ENCODE measurements at places on chromosomes 2 and 18. TPM values are rescaled to one million over a fixed set of nuclear protein-coding genes. Genes with fewer than 3 reads are reported as not detected.

Gene PCARE
- total RNA-seq = 0.53 TPM

Gene HYCC2
- 35.0 TPM for total RNA-seq

Gene CCDC148
- total RNA-seq = 2.9 TPM

Gene WDFY1
- total RNA-seq = 48.6 TPM

DNA sequence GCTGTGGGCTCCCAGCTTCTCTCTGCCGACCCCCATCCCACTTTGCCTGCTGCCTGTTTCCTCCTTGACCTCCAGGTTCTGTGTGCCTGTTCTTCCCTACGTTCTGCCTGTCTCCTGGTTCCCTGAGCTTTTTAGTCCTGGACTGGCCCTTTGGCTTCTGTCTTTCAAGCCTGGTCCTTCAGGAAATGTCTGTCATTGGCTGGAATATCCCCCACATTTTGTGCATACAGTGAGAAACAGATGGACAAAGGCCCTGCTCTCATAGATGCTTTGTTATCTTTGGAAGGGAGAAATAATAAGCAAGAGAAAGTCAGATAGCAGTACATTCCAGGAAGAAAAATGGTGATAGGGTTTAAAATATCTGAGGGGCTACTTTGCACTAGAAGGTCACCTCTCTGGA is 5.7 kb downstream of the MGAT5 start:
- no peak for DNase-seq

GRCh38 chr2:85251070-85251616 is 76.6 kb downstream of the TGOLN2 start:
- no peak for DNase-seq

DNA sequence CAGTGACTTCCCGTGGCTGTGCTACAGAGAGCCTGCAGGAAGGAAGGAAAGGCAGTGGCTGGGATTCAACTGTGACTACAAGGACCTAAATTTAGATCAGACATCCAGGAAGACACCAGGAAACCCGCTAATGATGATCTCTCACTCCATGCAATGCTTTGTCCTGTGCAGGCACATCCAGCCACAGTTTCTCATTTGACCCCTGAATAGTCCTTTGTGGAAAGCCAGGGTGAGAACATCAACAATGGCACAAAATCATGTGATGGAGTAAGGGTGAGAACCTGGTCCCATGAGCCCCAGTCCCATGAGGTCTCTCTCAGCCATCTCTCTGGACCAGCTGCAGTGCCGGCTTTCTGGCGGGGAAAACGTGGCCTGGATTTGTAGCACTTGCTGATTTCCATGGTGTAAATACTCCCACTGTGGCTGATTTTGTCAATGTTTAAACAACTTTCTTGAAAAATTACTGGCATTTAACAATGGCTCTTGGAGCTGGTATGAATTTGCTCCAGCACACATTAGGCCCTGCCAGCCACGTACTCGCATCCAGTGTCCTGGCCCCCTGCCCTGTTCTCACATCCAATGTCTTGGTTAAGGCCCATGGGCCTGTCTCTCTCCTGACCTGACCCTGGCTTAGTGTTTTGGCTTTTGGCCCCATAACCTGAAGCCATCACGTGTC is 159.0 kb upstream of the HAAO start:
- DNase-seq = no peak

DNA sequence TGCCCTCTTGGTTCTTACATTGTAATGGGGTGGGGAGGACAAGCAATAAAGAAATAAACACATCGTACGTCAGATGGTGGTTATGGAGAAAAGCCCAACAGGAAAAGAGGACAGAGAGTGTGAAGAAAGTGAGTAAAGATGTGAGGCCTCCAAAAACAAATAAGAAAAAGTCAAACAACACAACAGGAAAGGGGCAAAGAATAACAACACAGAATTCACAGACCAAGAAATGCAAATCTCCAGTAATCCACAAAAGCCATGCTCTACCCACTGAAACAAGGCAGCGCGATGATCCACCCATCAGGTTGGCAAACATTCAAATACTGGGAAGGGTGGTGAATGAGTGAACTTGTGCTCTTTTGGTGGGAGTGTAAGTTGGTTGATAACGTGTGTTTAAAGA is 16.7 kb upstream of the DUSP2 start:
- DNase-seq = no peak

GRCh38 chr2:100009743-100010142 is 132.6 kb downstream of the AFF3 start:
- no peak for DNase-seq

DNA sequence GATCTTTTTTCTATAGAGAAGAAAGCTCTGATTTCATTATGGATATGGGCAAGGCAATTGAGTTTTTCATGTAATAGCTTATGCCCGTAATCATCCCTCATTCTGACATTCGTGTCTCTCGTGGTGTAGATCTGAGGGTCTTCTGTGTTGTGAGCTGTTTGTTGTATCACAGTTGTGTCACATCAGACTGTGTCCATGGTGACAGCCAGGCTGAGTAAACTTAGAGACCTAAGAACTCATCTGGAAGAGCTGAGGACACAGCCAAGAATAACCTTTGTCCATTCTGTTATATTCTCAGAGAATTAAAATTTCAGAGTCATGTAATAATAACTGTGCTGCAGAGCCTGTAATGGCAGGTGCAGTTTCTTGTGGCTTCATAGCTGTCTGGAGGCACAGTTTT is 116.5 kb downstream of the ATP9B start:
- no peak for DNase-seq
